OCI-M1 (cell line): ENCODE measurements at places on chromosomes 1 and 21.

GRCh38 chr21:21631961-21632360, 633.8 kb downstream of the NCAM2 start:
- DNase-seq, result no peak

- no peak for DNase-seq
Measured at GRCh38 chr1:43004587-43005459, 46.2 kb upstream of the SLC2A1 start.

- DNase-seq, result no peak
Measured at GRCh38 chr1:164382384-164382783, 176.6 kb upstream of the PBX1 start.

DNA sequence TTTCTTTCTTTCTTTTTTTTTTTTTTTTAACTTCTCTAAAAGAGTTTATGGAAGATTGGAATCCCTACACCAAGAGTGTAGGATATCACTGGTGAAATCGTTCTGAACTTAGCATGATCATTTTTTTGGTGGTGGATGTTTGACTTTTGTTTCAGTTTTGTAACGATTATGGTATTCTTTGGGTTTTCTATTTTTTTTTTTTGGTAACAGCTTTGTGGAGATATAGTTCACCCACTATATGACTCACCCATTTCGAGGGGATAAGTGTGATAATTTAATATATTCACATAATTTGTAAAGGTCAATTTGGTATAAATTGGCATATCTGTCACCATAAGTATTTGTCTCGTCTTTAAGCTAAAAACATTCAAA, 29.2 kb downstream of the AGPAT3 start:
- DNase-seq, result peak; percentile 41

DNA sequence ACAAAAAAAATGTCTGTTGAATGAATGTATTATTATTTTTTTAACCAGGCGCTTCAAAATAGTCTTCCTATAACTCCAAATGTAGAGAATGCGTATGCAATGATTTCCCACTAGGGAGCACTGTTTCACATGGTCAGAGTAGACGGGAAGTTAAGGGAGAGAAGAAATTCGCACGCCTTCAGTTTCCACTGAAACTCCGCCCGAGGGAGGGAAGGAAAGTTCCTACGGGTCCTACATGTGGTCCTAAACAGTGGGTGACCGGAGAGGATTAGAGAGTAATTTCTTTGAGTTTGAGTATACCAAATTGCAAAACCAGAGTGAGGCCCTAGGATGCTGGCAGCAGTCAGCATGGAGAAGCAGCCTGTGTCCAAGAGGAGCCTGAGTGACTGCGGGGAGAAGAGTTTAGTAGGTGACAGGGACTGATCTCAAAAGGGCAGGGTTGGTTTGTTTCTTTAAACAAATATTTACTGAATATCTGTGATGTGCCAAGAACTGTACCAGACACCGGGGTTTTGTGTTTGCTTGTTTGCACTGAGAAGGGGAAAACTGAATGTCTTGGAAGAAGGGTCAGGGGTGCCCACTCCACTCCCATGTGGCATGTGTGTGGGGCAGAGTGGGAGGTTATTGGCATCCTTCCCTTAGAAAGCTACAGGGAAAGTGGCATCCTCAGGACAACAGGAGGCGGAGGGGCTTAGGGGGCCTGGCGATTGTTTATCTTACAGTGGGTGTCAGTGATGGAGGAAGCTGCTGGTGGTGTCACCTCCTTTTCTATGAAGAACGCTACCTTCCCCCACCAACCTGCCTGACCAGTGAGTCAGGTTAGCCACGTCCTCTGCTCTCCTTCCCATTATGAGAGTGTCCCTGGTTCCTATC, 22.8 kb downstream of the RNU5D-1 start:
- peak; percentile 80 for DNase-seq

GRCh38 chr1:77026135-77026534, 158.9 kb downstream of the ST6GALNAC5 start:
- no peak for DNase-seq

GRCh38 chr1:66764994-66765578, 12.8 kb downstream of the DYNLT5 start:
- peak; percentile 88 for DNase-seq

GRCh38 chr1:180027949-180028445, 73.4 kb downstream of the CEP350 start:
- no peak for DNase-seq

DNA sequence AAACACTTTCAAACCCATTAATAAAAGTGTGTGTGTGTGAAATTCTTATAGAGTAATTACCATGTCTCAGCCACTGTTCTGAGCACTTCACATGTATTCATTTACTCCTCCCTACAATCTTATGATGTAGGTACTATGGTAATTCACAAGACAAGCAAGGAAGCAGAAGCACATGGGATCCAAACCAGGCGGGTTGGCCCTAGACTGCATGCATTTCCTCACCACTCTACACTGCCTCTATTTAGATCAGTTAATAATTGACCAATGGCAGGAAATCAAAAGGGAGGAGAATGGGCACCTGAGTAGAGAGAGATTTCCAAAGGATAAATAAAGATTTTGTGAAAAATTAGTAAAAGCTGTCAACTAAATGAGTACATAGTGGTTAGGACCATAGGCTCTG, 15.7 kb downstream of the MAP3K21 start:
- no peak for DNase-seq

- DNase-seq, result no peak
Measured at GRCh38 chr1:222454782-222455181, 93.1 kb downstream of the HHIPL2 start.

DNA sequence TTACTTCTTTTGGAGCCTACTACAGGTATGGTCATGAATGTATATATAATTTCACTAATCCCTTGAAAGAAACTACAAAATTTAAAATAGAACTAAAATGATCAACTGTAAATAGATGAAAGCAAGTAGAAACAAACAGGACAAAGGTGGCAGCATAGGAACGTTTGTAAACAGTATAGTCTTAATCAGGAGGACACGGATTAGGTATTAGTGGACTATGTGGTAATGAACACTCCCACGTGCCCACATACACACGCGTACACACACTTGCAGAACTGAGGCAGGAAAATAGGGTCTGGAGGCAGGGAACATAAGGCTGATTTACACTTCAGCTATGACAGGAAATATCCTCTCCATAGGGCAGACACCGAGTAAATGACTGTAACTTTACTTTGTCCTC, 1397.8 kb downstream of the NCAM2 start:
- DNase-seq, result no peak

DNA sequence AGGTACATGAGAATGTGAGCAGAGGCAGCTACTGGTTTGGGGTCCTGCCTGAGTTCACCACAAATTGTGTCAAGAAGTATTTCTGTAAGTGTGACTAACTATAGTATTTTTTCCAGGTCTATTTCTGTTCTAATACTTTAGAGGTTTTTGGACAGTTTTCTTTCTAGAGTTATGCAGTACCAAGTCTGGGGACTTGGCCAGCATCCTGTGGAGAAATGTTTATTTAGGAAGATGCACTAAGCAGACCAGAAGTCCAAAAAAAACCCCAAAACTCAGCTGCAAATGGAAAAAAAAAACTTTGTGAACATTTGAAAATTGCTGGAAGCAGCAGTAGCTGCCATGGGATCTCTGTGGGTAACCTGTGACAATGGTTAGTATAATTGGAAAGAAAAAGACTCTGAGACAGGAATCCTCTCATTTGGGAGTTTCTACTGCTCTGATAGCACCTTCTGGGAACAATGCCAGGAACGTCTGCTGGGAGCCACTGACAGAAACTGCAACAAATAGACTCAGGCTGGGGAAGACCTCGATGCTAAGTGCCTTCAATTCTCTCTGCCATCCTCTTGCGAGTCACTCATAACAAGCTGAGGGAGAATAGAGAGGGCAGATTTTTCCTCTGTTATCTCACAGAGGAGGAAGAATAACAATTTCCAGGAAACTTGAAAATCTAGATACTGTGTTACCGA, 37.6 kb downstream of the OR10R2 start:
- peak; percentile 33 for DNase-seq

DNA sequence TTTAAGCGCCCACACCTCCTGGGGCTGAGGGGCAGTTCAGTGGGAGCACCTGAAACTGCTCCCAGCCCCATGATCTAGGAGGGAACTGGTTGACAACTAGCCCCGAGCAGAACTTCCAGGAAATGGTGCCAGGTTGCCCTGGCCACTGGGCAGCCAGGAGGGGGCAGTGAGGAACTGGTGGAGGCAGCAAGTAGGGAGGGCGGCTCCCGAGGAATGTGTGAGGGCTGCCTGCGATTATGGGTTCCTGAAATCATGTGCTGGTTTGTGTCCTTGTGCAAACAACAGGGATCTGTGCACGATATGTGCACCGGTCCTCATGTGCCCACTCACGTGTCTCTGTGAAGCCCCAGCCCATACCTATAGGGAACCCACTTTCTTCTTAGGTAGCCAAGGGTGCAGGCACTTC, 9.9 kb downstream of the GPR3 start:
- DNase-seq, result peak; percentile 22

GRCh38 chr1:40102038-40102437, 5.0 kb upstream of the PPT1 start:
- DNase-seq, result no peak

DNA sequence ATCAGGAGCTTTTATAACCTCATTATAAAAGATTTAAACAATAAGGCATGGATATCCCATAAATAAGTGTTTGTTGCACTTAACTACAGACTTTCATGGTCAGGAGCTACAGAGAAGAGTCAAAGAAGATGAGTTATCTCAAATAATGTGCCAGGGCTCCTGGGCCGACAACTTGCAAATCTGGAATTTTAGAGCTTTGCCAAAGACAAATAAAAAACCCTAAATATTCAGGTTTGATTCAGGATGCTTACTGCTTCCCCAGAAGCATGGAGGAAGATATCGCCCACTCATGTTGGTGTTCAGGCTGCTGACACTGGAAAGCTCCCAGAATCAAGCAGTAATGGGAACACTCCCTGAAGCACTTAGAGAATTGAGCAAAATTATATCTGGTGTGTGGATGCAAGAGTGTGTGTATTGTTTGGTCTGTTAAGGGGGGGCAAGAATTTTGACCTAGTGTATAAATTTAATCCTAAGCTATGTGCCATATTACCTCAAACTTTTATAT, 176.9 kb upstream of the ESRRG start:
- DNase-seq, result no peak

DNA sequence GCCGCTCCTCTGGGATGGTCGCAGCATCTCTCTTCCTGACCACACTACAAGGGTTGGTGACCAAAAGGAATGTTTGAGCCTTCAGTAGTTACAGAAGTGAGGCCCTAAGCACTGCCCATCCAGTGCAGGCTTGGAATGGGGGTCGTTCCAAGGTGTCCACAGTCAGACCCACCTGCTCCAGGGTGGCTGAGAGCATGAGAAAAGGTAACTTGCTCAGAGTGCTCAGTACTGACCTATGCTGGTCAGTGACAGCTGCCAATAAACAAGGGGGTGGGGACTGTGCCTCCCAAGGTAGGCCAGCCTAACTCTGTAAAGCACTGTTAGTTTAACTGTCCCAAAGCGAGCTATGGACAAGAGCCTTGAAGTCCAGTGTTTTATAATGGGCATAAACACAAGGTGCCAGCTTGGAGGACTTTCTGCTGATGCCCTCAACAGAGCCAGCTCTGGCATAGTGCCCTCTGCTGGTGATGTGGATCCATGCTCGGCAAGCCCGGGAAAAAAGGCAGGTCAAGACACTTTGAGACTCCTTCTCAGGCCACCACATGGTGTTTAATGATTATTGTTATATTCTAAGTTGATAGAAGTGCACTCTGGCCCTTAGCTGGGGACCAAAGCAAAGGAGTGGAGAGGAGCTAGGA, 78.1 kb upstream of the DNAH14 start:
- DNase-seq, result peak; percentile 71

GRCh38 chr1:158494796-158495195, 22.8 kb downstream of the OR10R2 start:
- no peak for DNase-seq

DNA sequence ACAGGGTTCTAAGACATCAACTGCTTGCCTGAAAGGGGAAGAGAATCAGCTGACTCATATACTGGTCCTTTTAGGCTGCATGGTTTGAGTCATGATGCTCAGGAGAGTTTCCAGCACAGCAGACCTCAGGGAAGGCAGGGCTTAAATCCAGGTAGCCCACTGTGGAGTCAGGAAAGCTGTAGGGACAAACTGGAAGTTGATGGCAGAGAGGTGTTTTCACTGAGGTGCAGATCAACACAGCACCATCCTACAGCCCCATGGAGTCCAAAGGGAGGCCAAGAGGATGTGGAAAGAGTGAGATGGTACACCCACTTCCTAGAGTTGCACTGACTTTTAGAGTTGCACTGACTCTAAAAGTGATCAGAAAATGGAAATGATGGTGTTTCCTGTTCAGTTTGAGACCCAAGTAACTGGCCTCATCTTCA, 252.4 kb upstream of the DUSP10 start:
- DNase-seq, result peak; percentile 18

GRCh38 chr1:30410153-30410851, 313.1 kb downstream of the MATN1 start:
- no peak for DNase-seq

- DNase-seq, result peak; percentile 49
Measured at GRCh38 chr1:90986953-90987352, 34.9 kb downstream of the ZNF644 start.

- DNase-seq, result peak; percentile 52
Measured at GRCh38 chr1:62437273-62437940, 558 bp downstream of the USP1 start.

DNA sequence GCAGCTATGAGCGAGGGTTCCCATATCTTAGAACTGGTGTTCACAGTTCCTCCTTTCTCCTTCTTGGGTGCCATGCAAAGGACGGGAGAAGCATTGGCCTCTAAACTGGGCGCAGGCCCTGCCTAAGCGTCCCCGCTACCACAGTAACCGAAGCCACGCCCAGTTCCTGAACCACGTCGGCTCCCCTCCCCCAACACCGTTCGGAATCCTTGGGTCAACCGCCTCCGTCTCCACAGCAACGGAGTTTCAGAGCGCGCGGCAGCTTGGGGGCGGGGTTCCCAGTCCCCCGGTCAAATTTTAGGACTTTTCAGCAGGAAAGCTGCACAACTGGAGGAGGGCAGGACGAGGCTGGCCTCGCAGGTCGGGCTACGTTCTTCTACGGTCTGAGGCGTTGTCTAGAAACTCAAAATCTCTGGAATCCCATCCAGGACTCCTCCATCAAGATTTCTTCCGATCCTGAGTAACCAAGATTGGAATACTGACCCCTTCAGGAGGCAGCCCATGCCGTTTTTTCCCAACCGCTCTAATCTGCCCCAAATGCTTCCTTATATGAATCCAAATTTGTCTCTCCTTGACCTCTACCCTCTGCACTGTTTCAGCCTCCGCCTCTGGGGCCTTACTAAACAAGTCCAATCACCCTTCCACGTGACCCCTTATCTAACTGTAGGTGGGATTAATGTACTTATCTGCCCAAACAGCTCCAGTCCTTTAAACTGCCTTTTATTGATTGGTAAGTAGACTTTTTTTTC, at the start of gene SPAG17:
TSS of gene SPAG17 (minus strand) at position 145 of the 749 bp plus-strand sequence. CDS start at position 74, 71 bp downstream.
- DNase-seq, result peak; percentile 97

DNA sequence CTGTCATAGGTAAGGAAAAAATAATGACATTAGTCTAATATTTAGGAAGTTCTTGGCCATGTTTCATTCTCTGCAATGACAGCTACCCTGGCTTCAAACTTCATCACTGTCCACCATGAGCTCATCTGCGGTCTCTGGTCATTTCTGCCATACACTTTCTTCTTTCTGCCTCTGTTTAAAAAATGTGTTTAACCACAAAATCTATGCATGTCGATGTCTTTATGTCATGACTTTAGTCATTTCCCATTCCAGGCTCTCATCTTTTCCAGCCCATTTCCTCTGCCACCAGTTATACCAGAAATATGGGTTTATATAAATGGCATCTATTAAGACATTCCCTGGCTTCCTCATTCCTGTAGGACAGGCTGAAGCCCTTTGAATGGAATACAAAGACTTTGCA, 68.5 kb upstream of the DUSP10 start:
- DNase-seq, result no peak

GRCh38 chr1:15214527-15214926, 32.5 kb upstream of the FHAD1 start:
- DNase-seq, result no peak

GRCh38 chr1:50841791-50842387, 118.2 kb downstream of the FAF1 start:
- peak; percentile 29 for DNase-seq
